ENCODE measurements at places on chromosomes 6 and 20. TPM values are rescaled to one million over a fixed set of nuclear protein-coding genes. Genes with fewer than 3 reads are reported as not detected.
A peak's percentile ranks its signal among the peaks of the same experiment; 100 is the strongest.

DNA sequence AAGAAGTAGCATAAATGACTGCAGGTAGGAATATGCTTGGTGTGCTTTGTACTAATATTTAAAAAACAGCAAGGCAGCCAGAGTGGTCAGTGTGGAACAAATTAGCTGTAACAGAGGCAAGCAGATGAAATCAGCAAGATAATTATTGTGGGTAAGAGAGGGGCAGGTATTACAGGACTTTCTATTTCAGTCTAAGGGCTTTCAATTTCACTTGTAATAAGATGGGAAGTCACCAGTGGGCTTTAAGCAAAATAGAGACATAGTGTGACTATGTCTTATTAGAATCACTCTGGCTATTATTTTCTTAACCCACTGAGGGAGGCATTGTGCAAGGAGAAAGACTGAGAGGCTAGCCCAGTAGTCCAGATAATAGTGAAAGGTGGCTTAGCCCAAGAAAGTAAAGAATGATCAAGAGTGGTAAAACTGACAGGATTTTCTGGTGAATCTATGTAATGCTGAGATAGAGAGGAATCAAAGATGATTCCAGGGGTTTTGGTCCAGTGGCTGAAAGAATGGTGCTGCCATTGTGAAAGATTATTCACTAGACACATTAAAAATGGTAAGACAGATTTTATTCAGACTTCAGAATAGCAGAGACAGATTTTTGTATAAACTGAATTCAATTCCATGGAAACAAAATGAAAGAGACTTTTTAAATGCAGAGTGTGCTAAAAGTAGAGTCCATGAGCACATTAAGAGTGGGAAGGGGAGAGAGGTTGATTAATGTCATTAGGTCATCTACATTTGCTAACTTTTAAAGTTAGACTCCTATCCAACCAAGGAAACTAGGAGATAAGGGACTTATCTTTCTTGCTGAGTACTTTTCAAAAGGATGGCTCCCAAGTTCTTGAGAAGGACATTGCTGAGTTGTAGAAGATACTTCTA lies 1136.0 kb downstream of the HACE1 start:
- H3K27me3 ChIP-seq = no peaks in the 10 kb centered on the region
- H3K27ac ChIP-seq = no peak overlapping the region
- no peak for DNase-seq
- H3K4me3 ChIP-seq = no peak overlapping the region

SMOC2 gene
- total RNA-seq = 22.9 TPM

- DNase-seq = no peak
- no peaks in the 10 kb centered on the region for H3K27me3 ChIP-seq
- H3K4me1 ChIP-seq = no peaks in the 10 kb centered on the region
- H3K27ac ChIP-seq = no peak overlapping the region
Measured at GRCh38 chr20:25397821-25398220, 7.2 kb upstream of the ABHD12 start.

- H3K27ac ChIP-seq = no peak overlapping the region
- no peaks in the 10 kb centered on the region for H3K36me3 ChIP-seq
- H3K4me3 ChIP-seq = no peak overlapping the region
- no peaks in the 10 kb centered on the region for H3K4me1 ChIP-seq
Measured at GRCh38 chr20:48019496-48019895, 234.2 kb upstream of the SULF2 start.

DNA sequence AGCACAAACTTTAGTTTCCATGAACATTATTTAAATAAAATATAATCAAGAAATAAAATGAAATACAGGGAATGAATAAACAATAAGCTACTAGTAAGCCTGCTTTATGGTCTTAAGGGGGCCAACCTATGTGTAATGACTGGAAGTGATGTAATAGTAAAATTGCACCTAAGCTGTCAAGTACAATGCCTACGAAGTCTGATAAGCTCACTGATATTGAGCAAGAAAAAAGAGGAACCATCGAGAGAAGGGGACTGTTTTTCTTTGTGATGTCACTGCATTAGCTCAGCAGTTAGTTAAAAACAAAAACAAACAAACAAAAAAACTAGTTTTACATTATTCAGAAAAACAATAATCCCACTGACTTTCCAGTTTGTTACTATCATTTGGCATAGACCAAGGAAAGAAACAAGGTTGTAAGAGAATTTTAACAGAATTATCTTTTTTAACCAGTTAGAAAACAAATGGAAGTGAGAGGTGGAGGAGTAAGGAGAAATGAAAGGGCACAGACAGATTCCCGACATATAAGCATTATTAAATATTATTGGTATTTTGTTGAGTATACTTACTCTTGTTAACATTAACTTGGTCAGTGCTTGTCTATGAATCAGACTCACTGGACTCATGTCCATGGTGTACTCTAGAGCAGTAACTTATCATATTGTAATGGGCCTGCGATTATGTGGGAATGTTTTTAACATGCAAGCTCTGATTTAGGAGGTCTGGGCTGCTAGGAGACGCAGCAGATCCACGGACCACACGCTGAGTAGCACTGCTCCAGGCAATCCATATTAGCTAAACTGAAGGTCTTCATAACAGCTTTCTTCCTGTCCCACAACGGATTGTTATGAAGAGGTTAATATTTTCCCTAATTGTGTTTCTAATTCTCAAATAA lies 99.6 kb upstream of the HMGCLL1 start:
- H3K4me1 ChIP-seq = no peaks in the 10 kb centered on the region
- no peak overlapping the region for H3K4me3 ChIP-seq
- no peak overlapping the region for H3K27ac ChIP-seq
- no peaks in the 10 kb centered on the region for H3K27me3 ChIP-seq

TRDN gene
- 197 TPM for total RNA-seq

DNA sequence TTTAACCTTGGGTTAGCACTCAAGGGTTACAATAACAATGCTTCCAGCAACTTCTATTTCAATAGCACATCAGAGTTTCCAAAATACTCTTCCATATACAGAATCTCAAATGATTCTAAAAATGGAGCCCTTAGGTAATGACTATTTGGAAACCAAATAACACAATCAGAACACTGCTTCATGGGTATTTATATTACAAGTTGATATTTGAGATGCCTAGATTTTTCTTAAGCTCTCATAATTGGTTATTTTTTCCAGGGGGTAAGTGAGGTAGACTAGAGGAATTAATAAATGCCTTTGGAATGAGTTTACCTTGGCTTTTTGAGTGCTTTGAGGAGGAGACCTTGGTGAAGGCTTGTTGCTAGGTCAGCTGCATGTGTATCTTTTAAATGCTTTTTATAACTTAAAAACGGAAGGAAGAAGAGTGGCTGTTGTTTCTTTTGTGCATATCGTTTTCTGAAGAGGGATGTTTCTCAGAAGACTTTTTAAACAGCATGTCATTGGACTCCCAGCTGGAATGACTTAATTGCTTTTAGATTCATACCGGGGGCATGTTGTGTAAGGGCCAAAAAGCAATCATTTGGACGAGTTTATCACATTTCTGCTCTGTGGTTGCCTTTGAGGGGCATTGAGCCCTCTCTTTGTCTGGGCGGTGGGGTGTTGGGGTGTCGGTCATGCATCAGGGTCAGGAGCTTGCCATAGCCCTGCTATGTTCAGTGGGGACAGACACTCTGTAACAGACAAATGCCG lies 186.0 kb downstream of the DTNBP1 start:
- H3K27ac ChIP-seq = peak overlapping the region; percentile 87
- no peak for DNase-seq
- no peak overlapping the region for H3K4me3 ChIP-seq
- H3K36me3 ChIP-seq = no peaks in the 10 kb centered on the region
- H3K4me1 ChIP-seq = peaks cover 70% of the 10 kb centered on the region
- no peaks in the 10 kb centered on the region for H3K27me3 ChIP-seq

TCF19 gene
- 5.1 TPM for total RNA-seq

- H3K4me3 ChIP-seq = no peak overlapping the region
- no peaks in the 10 kb centered on the region for H3K27me3 ChIP-seq
- H3K36me3 ChIP-seq = no peaks in the 10 kb centered on the region
- no peak for DNase-seq
Measured at GRCh38 chr6:27940766-27941165, 16.3 kb upstream of the OR2B6 start.

FGD2 gene
- 6.2 TPM for total RNA-seq

DNA sequence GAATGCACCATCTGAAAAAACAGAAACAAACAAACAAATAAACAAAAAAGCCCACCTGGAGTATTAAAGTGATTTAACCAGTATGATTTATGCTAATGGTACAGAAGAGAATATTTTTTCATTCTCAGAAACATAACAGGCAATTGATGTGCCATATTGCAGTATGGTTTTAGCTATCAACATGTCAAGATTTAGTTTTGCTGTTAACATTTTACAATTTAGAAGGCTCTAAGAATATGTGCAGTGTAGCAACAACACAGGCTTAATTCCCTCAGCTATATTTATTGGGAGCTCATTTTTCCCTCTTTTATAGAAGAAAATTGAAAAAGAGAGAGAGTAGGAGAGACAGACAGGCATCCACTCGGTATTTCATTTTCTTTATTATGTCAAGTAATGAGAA lies 1022.7 kb upstream of the CITED2 start:
- H3K36me3 ChIP-seq = no peaks in the 10 kb centered on the region
- no peak overlapping the region for H3K27ac ChIP-seq
- no peaks in the 10 kb centered on the region for H3K4me1 ChIP-seq
- no peak for DNase-seq
- H3K4me3 ChIP-seq = no peak overlapping the region

PSORS1C2 gene
- total RNA-seq = not detected

DNA sequence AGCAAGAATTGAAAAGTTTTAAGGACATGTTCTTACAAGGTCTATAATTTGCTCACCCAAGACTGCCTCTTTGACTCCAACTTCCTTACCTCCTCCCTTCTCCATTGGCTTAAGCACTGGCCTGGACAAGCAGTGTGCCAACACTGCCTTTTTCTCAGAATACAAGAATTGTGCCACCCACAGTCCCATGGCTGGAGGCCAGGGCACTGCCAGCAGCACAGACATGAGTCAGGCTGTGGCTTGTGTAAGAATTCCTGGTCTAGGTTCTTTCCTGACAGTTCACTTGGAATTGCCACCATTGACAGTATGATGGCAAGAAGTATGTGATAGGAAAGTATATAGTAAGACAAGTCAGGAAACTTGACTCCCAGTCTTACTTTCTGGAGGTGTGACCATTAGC lies 202.7 kb upstream of the MARCKS start:
- peak; percentile 23 for DNase-seq
- H3K4me3 ChIP-seq = no peak overlapping the region
- H3K27me3 ChIP-seq = no peaks in the 10 kb centered on the region
- H3K36me3 ChIP-seq = no peaks in the 10 kb centered on the region
- peak overlapping the region; percentile 31 for H3K27ac ChIP-seq

GRCh38 chr20:63553933-63554290 lies at the start of gene FNDC11:
TSS of gene FNDC11 (plus strand) at chr20:63554159. CDS start at chr20:63555664, 1,505 bp downstream.
- peaks cover 23% of the 10 kb centered on the region for H3K27me3 ChIP-seq
- no peak for DNase-seq
- H3K4me1 ChIP-seq = no peaks in the 10 kb centered on the region
- no peaks in the 10 kb centered on the region for H3K36me3 ChIP-seq
- no peak within 1 kb of the TSS for H3K27ac ChIP-seq

DNA sequence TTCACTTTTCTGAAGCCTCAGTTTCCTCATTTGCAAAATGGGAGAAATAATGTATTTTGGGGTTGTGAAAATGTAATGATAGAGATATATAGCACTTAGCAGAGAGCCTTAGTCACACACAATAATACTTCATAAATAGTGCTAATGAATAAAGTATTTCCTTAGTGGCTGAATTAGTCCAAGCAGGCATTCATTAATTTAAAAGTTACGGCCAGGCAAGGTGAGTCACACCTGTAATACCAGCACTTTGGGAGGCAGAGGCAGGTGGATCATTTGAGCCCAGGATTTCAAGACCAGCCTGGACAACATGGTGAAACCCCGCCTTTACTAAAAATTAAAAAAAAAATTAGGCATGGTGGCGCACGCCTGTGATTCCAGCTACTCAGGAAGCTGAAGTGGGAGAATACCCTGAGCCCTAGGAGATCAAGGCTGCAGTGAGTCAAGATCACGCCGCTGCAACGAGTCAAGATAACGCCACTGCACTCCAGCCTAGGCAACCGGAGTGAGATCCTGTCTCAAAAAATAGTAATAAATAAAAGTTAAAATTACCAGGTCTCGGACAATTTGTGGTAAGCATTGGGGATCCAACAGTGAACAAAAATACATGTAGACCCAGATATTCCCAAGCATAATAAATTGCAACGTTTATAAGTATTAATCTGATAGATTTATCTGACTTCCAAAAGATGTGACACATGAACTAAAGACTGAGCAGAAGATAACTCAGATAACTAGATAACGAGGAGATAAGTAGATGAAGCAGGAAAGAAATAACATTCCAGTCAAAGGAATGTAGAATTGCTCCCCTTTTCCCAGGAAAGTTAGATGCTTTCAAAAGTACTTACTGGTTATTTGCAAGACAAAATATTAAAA lies 2.1 kb upstream of the IBTK start:
- no peaks in the 10 kb centered on the region for H3K36me3 ChIP-seq
- no peak overlapping the region for H3K4me3 ChIP-seq
- no peak for DNase-seq
- no peak overlapping the region for H3K27ac ChIP-seq
- H3K4me1 ChIP-seq = peaks cover 31% of the 10 kb centered on the region
- no peaks in the 10 kb centered on the region for H3K27me3 ChIP-seq

- H3K36me3 ChIP-seq = no peaks in the 10 kb centered on the region
- no peak for DNase-seq
- no peaks in the 10 kb centered on the region for H3K27me3 ChIP-seq
- H3K4me1 ChIP-seq = peaks cover 35% of the 10 kb centered on the region
- H3K27ac ChIP-seq = no peak overlapping the region
Measured at GRCh38 chr20:8344631-8345030, 212.6 kb downstream of the PLCB1 start.

CDH4 gene
- total RNA-seq = 1.1 TPM

CDKAL1 gene
- total RNA-seq = 17.0 TPM

- H3K4me1 ChIP-seq = no peaks in the 10 kb centered on the region
- DNase-seq = no peak
- no peak overlapping the region for H3K4me3 ChIP-seq
- no peaks in the 10 kb centered on the region for H3K27me3 ChIP-seq
- H3K36me3 ChIP-seq = no peaks in the 10 kb centered on the region
Measured at GRCh38 chr6:162055365-162055764, 672.2 kb downstream of the PRKN start.

- no peak overlapping the region for H3K4me3 ChIP-seq
- no peak for DNase-seq
- H3K4me1 ChIP-seq = no peaks in the 10 kb centered on the region
- H3K27ac ChIP-seq = no peak overlapping the region
- H3K27me3 ChIP-seq = no peaks in the 10 kb centered on the region
Measured at GRCh38 chr20:1654996-1655395, 2.6 kb downstream of the SIRPG start.

GRCh38 chr6:125192610-125192930 lies 39.0 kb downstream of the TPD52L1 start:
- H3K4me1 ChIP-seq = peaks cover 100% of the 10 kb centered on the region
- no peak overlapping the region for H3K4me3 ChIP-seq
- H3K27me3 ChIP-seq = no peaks in the 10 kb centered on the region
- no peak for DNase-seq
- peak overlapping the region; percentile 38 for H3K27ac ChIP-seq

DNA sequence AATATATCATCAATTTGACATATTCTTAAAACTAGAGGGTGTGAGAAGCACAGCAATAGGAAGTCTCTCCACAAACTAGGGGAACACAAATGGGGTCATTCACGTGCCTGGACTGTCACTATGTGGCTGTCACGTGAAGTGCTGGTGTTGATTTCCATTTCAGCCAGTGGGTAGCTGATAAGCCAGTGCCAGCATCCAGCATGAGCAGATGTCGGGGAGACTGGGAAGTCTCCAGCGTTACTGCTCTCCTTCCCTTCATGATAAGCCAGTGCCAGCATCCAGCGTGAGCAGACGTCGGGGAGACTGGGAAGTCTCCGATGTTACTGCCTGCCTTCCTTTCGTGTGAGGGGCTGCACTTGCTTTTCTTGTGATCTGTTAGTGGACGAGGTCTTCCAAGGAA lies 5.6 kb upstream of the SLC17A9 start:
- H3K27me3 ChIP-seq = no peaks in the 10 kb centered on the region
- no peak overlapping the region for H3K4me3 ChIP-seq
- no peaks in the 10 kb centered on the region for H3K36me3 ChIP-seq
- H3K4me1 ChIP-seq = peaks cover 6% of the 10 kb centered on the region
- H3K27ac ChIP-seq = no peak overlapping the region

PPP1R3G gene
- 1.1 TPM for total RNA-seq
